ENCODE measurements at places on chromosomes 7 and 10.
A peak's percentile ranks its signal among the peaks of the same experiment; 100 is the strongest.

DNA sequence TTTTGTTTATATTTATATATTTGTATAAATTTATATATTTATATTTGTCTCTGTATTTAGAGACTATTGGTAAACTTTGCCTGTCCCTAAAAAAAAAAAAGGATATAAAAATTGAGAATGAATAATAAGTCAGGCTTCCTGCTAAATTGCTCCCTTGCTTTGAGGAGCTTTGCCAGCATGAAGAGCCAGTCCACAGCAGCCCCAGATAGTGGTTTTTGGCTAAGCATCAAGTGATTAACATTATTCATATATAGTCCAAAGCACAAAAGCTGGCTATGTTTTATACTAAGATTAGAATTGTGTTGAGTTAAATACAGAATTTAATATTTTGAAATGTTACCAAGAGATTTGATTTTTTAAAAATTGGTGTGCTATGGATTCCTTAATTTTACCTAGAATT, 264.9 kb upstream of the FERD3L start:
- no peak for DNase-seq

DNA sequence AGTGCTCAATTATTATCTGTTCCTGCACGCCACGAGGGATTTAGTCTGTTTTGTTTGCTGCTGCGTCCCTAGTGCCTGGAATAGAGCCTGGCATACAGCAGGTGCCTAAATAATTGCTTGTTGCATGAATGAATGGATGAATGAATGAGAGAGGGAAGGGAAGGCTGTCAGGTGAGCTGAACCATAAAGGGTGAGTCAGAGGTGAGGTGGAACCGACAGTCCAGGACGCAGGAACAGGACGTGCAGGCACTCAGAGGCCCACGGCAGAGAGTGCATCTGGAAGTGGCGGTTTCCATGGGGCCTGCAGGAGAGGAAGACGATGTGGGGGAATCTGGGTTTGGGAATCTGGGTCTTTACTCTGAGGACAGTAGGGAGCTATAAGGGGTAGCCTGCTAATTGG, 17.7 kb upstream of the PPIF start:
- no peak for DNase-seq

DNA sequence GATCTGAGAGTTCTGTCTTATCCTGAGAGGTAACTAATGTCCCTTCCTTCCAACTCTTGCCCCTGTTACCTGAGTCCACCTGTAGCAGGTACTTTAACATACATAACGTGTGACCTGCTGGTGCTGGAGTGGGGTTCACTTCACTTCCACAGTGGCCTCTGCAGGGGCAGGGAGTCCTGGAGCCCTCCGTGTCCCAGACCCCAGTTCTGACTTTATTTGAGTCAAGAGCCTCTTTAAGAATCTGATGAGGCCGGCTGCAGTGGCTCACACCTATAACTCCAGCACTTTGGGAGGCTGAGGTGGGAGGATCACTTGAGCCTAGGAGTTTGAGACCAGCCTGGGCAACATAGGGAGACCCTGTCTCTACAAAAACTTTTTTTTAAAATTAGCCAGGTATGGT, 117.0 kb upstream of the RET start:
- no peak for DNase-seq

DNA sequence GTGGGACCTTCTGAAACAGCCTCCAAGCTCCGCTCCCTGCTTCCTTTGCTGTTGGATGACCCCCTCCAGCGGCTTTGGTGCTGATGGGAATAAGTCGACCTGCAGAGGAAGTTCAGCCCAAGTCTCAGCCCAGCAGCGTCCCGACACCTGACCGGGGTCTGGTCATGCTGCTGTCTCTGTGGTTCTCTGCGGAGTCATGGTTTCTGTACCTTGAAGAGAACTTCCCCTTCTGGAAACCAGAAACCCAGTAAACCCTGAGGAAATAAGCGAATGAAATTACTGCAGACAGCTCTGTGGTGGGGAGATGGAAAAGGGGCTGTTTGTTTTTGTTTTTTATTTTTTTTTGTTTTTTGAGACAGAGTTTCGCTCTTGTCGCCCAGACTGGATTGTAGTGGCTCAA, 18.3 kb upstream of the ZNF12 start:
- DNase-seq: no peak

GRCh38 chr10:3904419-3904960, 119.5 kb upstream of the KLF6 start:
- DNase-seq: no peak

GRCh38 chr7:23467806-23468525, 2.3 kb downstream of the IGF2BP3 start:
- DNase-seq: peak; percentile 91

GRCh38 chr7:121085922-121086321, 97.4 kb downstream of the CPED1 start:
- no peak for DNase-seq

DNA sequence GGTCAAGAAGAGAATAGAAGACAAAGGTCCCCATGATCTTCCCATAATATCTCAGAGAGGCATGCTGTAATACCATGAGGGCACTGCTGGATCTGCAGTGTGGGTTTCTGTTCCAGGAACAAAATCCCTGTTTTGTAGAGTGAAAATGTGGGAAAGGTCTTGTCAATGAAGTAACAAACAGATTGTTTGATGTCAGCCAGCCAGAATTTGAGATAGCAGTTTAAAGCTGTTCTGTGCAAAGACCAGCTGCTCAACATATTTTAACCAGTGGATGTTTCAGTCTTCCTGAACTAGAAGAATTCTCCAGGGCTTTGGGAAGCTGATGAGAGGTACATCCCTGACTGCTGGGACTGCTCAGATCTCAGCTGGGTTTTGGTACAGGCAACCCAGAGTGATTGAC, 1012.5 kb downstream of the DNAJB9 start:
- no peak for DNase-seq

DNA sequence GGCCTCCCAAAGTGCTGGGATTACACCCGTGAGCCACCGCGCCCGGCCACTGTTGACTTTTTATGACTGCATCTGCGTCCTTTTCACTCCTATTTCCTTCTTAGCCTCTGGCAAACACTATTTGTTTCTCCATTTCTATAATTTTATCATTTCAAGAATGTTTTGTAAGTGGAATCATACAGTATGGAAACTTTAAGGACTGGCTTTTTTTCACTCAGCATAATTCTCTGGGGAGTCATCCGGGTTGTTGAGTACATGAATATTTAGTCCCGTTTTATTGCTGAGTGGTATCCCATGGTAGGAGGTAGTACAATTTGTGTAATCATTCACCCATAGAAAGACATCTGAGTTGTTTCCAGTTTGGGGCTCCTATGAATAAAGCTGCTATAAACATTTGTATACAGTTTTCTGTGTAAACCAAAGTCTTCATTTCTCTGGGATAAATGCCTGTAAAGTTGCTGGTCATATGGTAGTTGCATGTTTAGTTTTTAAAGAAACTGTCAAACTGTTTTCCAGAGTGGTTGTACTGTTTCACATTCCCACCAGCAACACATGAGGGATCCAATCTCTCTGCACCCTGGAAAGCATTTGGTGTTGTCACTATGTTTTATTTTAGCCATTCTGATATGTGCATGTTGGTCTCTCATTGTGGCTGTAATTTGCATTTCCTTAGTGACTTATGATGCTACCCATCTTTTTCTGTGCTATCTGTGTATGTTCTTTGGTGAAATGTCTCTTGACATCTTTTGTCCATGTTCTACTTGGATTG, 139.6 kb upstream of the EEPD1 start:
- DNase-seq: peak; percentile 18

GRCh38 chr10:119246862-119247549, 39.6 kb downstream of the GRK5 start:
- DNase-seq: no peak

- DNase-seq: no peak
These were observed 26.8 kb upstream of the FGL2 start for GRCh38 chr7:77226357-77226839.

DNA sequence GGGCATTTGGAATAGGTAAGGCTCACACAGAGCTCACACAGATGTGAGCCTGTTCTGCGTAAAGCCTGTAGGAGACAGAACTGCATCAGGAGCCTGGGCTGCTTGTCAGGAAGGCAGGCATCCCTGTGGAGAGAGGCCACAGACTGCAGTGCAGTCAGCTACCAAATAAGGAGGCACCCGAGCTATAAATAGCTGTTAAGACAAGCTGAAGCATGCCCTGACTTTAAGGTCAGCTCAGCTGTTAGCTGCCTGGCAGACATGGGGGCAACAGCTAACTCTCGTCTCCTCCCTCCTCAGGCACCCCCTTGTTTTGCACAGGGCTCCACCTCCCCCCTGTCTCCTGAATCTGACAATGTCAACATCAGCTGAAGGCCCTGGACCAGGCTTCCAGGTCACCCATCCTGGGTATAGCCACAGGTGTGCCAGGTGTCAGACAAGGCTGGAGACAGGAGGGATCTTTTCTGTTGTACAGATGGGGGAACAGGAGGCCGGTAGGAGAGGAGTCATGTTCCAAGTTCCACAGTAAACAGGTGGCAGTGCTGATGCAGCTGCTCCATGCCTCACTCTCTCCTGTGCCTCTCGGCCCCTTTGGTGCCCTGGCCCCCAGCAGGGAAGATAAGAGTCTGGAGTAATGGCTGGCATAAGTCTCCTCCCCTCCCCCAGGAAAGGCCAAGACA, 27.6 kb upstream of the MKRN1 start:
- DNase-seq: peak; percentile 84

GRCh38 chr10:108307250-108307924, 1142.9 kb upstream of the SORCS1 start:
- no peak for DNase-seq

GRCh38 chr7:112868609-112869008, 78.4 kb upstream of the TMEM168 start:
- peak; percentile 40 for DNase-seq

DNA sequence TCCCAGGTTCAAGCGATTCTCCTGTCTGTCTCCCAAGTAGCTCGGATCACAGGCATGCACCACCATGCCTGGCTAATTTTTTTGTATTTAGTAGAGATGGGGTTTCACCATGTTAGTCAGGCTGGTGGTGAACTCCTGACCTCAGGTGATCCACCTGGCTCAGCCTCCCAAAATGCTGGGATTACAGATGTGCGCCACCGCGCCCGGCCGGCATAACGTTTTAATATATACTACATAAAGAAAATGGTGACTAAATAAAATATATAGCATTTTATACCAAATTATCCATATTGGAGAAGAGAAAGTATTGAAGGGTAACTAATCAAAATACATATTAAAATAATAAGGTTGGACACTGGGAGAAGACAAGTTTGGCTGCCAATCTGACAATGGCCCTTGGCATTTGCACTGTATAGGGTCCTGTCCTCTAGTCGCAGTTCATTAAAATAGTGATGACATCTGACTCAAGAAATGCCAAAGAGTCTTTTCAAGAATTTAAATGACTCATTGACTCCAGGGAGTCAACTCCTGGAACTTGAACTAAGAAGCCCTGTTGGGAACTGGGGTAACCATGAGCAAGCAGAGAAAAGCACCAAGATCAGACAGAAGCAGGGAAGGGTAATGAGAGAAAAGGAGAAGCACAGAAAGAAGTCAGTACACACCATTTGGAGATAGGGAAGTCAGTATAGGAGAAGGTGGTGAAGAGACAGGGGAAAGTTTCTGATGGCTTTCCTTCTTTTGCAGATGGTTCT, 91.1 kb downstream of the CH25H start:
- DNase-seq: no peak

DNA sequence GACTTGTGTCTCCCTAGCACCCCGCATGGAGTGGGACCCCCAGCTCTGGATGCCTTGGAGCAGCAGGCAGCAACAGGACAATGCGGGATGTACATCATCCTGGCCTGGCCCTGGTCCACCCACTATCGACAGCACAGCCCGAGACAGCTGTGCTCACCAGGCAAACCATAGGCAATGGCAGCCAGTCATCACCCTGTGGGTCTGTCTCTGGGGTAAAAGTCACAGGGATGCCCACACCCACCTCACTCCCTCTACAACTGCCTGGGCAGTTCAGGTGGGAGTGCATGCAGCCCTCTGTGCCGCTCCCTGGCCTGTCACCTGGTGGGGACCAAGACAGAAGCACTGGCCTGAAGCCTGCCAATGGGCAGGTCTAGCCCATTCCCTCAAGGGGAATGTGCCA, 147.8 kb downstream of the GRID1 start:
- DNase-seq: no peak

GRCh38 chr7:151346-152050, 40.9 kb upstream of the FAM20C start:
- DNase-seq: no peak

DNA sequence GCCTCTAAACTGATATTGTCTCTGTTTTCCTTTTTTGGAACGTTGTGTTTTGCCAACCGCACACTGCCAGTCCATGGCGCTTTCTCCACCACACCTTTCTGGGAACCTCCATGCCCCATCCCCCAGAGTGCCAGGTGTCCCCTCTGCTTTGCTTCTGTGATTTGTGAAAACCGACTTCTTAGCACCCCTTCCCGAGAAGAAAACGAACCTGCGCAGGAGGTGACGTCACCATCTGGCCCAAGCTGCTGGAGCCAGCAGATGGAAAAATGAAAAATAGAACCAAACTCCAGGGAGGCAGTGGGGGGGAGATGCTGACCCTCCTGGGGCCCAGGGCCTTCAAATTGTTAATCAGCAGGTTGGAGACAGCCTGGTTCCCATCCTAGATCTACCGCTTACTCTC, 103.8 kb downstream of the HTR5A start:
- no peak for DNase-seq

DNA sequence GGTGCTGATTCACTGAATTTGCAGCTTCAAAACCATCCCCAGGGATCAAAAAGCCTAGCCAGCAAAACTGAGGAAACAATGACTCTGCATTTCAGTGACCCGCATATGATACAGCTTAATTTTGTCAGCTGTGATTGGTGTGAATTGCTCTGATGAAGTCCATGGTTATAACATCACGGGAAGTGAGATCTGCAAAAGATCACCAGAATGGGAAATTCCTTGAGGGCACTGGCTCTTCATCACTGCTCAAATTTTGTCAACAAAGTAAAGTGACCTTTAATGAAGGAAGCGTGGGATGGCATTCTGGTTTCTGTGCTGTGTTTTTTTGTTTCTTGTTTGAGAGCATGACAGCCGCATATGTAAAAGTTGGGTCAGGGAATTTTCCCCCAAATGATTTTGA, 745.9 kb downstream of the GATA3 start:
- DNase-seq: no peak

GRCh38 chr10:102435529-102436233, 3.3 kb upstream of the CUEDC2 start:
- peak; percentile 81 for DNase-seq

- peak; percentile 72 for DNase-seq
These were observed 29.4 kb downstream of the CDK14 start for GRCh38 chr7:90625562-90625961.

- no peak for DNase-seq
These were observed 628 bp downstream of the MRPS33 start for GRCh38 chr7:141014125-141014523.

GRCh38 chr7:3033136-3033535, 10.5 kb downstream of the CARD11 start:
- no peak for DNase-seq

- peak; percentile 52 for DNase-seq
These were observed 83.9 kb downstream of the CADPS2 start for GRCh38 chr7:122802301-122802751.

- DNase-seq: no peak
These were observed 52.2 kb upstream of the FXYD4 start for GRCh38 chr10:43318976-43319960.

GRCh38 chr7:2199528-2199927, 33.2 kb downstream of the MAD1L1 start:
- peak; percentile 35 for DNase-seq

- no peak for DNase-seq
These were observed 17.9 kb downstream of the EBF3 start for GRCh38 chr10:129945941-129946760.

GRCh38 chr7:121006711-121007315, 18.3 kb downstream of the CPED1 start:
- DNase-seq: peak; percentile 48
